ENCODE measurements at places on chromosomes 2 and 18.

DNA sequence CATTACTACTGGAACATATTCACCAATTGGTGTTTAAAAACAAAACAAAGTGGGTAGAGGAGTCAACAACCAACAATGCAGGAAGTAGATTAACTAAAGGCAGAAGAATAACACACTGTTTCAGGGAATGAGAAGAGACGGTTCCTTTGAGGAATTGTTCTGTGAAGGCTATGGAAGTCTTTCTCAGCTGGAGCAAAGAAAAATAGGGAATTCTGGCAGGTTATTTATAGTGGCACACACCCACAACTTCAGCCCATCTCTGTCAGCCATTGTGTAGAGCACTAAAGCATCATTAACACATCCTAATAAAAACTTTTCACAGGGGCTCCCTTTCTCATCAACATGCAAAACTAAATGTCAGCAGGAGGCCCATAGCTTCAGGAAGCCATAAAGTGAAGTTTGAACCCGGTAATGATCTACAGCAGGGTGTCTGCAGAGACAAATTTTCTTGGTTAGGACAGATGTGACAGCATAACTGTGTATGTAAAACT lies 113.6 kb downstream of the CDH2 start:
- DNase-seq, result no peak

- no peak for DNase-seq
Observed at GRCh38 chr2:157894694-157895435, 18.7 kb upstream of the ACVR1 start.

DNA sequence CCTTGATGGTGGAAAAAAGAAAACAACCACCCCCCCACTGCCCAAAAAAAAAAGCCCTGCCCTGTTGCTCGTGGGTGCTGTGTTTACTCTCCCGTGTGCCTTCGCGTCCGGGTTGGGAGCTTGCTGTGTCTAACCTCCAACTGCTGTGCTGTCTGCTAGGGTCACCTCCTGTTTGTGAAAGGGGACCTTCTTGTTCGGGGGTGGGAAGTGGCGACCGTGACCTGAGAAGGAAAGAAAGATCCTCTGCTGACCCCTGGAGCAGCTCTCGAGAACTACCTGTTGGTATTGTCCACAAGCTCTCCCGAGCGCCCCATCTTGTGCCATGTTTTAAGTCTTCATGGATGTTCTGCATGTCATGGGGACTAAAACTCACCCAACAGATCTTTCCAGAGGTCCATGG lies 28.0 kb downstream of the MAL start:
- DNase-seq, result no peak

DNA sequence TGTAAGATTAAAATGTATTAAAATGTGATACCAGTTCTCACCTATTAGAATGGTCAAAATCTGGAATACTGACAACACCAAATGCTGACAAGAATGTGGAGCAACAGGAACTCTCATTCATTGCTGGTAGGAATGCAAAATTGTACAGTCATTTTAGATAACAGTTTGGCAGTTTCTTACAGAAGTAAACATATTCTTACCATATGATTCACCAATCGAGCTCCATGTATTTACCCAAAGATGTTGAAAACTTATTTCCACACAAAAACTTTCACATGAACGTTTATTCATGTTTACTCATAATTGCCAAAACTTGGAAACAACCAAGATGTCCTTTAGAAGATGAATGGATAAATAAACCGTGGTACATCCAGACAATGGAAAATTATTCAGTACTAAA lies 1193.5 kb upstream of the ACVR2A start:
- no peak for DNase-seq

DNA sequence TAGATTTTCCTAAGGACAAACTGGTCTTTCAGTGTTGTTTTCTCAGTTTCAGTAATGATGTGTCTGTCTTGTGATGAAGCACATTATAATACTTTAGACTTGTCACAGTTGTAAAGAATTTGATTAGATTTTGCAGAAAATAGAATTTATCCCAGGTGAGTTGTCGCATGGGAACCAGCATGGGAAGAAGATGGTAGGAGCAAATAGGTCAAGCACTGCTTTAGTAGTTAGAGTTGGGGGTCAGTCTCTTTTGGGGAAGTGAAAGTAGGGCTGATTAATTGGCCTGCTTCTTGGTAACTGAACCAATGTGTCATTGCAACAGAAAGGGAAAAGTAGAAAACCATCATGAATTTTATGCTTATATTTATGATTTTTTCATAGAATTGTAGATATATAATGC lies 153.2 kb upstream of the MYO3B start:
- no peak for DNase-seq

GRCh38 chr2:238943338-238944067 lies 95.6 kb downstream of the TWIST2 start:
- no peak for DNase-seq

- no peak for DNase-seq
Observed at GRCh38 chr2:79000008-79000576, 25.4 kb upstream of the REG3G start.

GRCh38 chr2:152062125-152063091 lies 36.4 kb downstream of the CACNB4 start:
- no peak for DNase-seq

DNA sequence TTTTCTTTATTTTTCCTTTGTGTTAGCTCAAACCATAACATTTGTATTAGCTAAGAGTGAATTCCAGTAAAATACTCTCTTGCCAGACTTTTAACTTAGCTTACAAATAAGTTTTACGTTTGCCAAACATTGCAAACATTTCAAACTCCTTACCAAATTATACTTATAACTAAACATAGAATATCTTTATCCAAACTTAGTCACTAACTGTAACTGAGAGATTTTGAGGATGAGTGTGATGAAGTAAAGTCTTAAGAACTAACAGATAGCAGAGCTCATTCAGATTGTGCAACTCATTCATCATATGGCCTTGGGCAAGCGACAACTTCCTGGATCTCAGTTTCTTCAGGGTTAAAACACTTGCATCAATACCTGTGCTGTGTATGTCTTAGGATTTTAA lies 533.7 kb downstream of the TDRD15 start:
- DNase-seq, result no peak

GRCh38 chr18:55114876-55115275 lies 155.6 kb upstream of the CCDC68 start:
- DNase-seq, result no peak

DNA sequence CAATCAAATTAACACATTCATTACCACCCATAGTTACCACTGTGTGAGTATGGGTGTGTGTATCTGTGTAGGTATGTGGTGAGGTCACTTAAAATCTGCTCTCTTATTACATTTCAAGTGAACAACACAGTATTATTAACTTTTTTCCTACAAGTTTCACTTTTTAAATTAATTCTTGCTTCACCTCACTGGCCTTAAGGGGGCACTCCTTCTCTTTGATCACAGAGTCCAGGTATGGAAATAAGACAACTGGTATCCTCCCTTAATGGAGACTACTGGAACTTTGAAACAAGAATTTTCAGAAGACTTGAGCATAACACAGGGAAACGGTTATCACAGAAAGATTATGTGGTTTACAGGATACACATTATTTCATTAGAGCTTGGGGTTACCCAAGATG lies 255.8 kb downstream of the ASXL3 start:
- DNase-seq, result no peak

Measured in BE2C (cell line).